ENCODE measurements at places on chromosomes 5 and 9. TPM values are rescaled to one million over a fixed set of nuclear protein-coding genes. Genes with fewer than 3 reads are reported as not detected.

DNA sequence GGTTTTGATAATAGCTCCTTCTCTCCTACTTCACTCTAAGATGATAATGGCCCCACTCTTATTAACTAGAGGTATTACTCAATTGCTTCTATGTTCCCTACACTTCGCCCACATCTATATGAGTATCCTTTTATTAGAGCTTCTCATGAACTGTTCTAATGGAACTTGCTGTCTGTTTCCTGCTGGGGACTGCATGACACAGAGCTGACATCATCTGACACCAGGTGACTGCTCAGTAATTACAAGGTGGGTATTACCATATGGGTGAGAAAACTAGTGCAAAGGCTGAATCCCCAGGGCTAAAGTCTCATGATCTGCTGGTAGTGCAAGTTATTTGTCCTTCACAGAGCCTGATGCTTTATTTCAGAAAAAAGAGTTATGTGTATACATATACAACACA lies 146.2 kb upstream of the PLCXD3 start:
- no peak for DNase-seq

PCDHGA1 gene
- 0.86 TPM for polyA plus RNA-seq

- peak; percentile 60 for DNase-seq
Measured at GRCh38 chr9:133351908-133352634, 4.1 kb downstream of the RPL7A start.

- no peak for DNase-seq
Measured at GRCh38 chr5:88665750-88666215, 217.2 kb downstream of the MEF2C start.

FOXD4L6 gene
- not detected for polyA plus RNA-seq

GRCh38 chr5:135007749-135008363 lies 26.2 kb downstream of the PITX1 start:
- no peak for DNase-seq

OMD gene
- polyA plus RNA-seq = not detected

AIF1L gene
- 0.09 TPM for polyA plus RNA-seq

- no peak for DNase-seq
Measured at GRCh38 chr5:98321361-98321760, 452.1 kb upstream of the RGMB start.

- no peak for DNase-seq
Measured at GRCh38 chr5:173246135-173246495, 11.1 kb upstream of the NKX2-5 start.

- DNase-seq = no peak
Measured at GRCh38 chr5:158513490-158514318, 586.0 kb downstream of the EBF1 start.

- no peak for DNase-seq
Measured at GRCh38 chr5:57111993-57112392, 61.9 kb upstream of the GPBP1 start.

DNA sequence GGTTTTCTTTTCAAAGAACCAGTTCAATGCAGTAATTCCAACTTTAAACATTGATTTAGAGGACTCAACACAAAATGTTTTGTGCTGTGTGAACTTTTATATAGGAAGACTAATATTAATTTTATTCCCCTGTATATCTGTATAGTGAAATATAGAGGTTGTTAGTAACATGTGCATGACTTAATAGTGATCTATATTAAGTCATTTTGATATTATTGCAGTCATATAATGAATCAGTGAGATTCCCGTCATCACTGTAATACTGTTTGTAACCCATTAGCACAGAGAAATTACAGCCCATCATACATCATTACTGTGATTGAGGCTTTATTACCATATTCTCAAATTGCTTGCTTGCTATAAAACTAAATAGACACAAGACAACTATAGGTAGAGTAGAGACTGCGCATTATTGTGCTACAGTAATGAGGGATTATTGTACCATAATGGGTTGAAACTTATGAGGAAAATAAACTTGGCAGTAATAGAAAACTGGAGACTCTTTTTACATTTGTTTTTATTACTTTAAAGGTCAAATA lies 170.7 kb downstream of the RANBP17 start:
- no peak for DNase-seq

TXNDC8 gene
- not detected for polyA plus RNA-seq

DNA sequence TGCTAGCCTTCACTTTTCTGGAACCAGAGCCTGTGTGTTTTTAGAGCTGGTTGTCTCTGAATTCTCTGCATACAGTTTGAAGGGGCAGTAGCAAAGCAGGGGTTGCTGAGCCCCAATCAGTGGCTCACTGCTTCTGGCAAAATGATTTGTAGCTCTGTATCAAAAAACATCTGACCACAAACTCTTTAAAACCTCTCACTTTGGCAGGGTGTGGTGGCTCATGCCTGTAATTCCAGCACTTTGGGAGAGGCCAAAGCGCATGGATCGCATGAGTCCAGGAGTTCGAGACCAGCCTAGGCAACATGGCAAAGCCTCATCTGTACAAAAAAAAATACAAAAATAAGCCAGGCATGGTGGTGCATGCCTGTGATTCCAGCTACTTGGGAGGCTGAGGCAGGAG lies 28.3 kb upstream of the APC start:
- no peak for DNase-seq

SEMA5A gene
- 7.3 TPM for polyA plus RNA-seq

LCN9 gene
- polyA plus RNA-seq = not detected
